ENCODE measurements at places on chromosomes 6 and 20.

- peak; percentile 82 for DNase-seq
These were observed 535 bp downstream of the EXOC2 start for GRCh38 chr6:692356-692851.

GRCh38 chr6:165926378-165926777, 241.3 kb downstream of the TBXT start:
- no peak for DNase-seq

DNA sequence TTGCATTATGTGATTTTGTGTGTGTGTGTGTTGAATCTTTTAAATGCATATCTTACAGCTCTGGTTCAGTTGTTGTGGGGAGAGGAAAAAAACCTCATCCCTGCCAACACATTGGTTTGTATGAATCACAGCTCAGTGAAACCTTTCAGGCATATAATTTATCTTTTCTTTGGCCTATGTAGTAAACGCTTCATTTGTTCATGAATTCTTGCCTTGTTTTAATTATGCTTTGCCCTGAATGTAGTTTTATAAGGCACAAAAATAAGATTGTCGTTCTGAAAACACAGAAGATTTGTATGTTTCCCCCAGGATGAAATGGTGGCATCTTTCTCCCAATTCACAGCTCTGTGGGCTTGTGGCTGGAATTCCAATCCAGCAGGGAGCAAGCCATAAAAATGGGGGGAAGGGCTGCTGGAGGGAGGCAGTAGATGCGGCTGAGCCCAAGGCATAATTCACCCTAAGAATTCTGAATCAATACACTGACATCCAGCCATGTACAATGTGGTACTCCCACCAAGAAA, 45.1 kb downstream of the BCAS1 start:
- no peak for DNase-seq

- DNase-seq: peak; percentile 45
These were observed 25.8 kb downstream of the SNRNP48 start for GRCh38 chr6:7615611-7616383.

- DNase-seq: peak; percentile 52
These were observed 13.9 kb upstream of the NAA20 start for GRCh38 chr20:20003031-20003954.

Measured in GM13977 (cell line).